ENCODE measurements at places on chromosomes 7 and 10. TPM values are rescaled to one million over a fixed set of nuclear protein-coding genes. Genes with fewer than 3 reads are reported as not detected.

- no peaks in the 10 kb centered on the region for H3K4me1 ChIP-seq
- H3K4me3 ChIP-seq = no peak overlapping the region
- no peaks in the 10 kb centered on the region for H3K36me3 ChIP-seq
- no peak for DNase-seq
Observed at GRCh38 chr7:111681242-111681641, 119.0 kb upstream of the IMMP2L start.

GRCh38 chr7:44654255-44654796 is 47.9 kb downstream of the OGDH start:
- peaks cover 84% of the 10 kb centered on the region for H3K36me3 ChIP-seq
- peaks cover 40% of the 10 kb centered on the region for H3K4me1 ChIP-seq
- H3K4me3 ChIP-seq = no peak overlapping the region
- H3K27ac ChIP-seq = peak overlapping the region; percentile 81
- no peaks in the 10 kb centered on the region for H3K27me3 ChIP-seq
- DNase-seq = peak; percentile 55

DNA sequence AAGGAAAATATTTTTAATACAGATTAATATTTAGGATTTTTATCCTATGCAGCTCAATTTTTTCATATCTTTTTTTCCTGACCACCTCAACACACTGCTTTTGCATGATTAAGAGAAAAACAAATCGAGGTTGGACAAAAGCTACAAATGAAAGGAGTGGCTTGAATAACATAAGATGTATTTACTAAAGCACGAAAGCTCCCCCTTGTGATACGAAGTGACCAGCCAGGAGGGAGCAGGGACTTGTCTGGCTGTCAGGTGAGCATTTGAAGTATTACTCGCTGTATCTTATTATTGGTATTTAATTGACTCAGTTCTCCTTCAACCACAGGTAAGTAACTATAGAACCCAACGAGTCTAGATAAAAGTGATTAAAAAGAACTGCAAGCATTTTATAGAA is 265.2 kb upstream of the PHF14 start:
- H3K36me3 ChIP-seq = no peaks in the 10 kb centered on the region
- no peaks in the 10 kb centered on the region for H3K27me3 ChIP-seq
- no peaks in the 10 kb centered on the region for H3K4me1 ChIP-seq
- H3K4me3 ChIP-seq = no peak overlapping the region
- DNase-seq = no peak

- H3K27me3 ChIP-seq = no peaks in the 10 kb centered on the region
- H3K4me3 ChIP-seq = no peak overlapping the region
- H3K36me3 ChIP-seq = no peaks in the 10 kb centered on the region
- no peak for DNase-seq
Observed at GRCh38 chr10:107418085-107418806, 253.7 kb upstream of the SORCS1 start.

DNA sequence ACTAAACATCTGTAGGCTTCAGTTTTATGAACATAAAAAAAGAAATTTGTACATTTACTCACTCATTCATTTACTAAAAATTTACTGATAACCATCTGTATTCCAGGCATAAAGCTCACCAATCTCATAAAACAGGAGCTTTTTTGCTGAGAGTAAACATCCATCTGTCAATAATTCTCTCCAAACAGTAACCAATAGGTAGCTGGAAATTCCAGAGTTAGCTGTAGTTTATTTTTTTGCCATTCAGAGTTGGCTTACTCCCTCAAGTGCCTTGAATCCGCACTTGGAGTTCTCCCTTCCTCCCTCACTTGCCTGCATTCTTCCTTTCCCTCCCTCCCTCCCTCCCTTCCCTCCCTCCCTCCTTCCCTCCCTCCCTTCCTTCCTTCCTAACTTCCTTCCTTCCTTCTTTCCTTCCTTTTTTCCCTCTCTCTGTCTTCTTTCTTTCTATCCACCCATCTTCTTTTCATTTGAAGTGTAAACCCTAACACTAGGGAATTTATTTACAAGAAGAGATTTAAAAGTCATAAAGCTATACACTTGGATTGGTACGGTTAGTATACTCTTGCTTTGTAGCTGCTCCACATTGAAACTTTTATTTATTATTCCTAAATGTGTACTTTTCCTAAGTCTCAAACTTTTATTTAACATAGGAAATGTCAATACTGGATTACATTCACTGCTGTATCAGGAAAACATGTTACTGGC is 44.6 kb upstream of the BICC1 start:
- no peaks in the 10 kb centered on the region for H3K27me3 ChIP-seq
- no peaks in the 10 kb centered on the region for H3K36me3 ChIP-seq
- no peak overlapping the region for H3K27ac ChIP-seq

- H3K36me3 ChIP-seq = no peaks in the 10 kb centered on the region
- DNase-seq = no peak
- H3K4me1 ChIP-seq = peaks cover 21% of the 10 kb centered on the region
- no peak overlapping the region for H3K4me3 ChIP-seq
- H3K27ac ChIP-seq = no peak overlapping the region
Observed at GRCh38 chr10:34187201-34187600, 627.9 kb downstream of the PARD3 start.

DNA sequence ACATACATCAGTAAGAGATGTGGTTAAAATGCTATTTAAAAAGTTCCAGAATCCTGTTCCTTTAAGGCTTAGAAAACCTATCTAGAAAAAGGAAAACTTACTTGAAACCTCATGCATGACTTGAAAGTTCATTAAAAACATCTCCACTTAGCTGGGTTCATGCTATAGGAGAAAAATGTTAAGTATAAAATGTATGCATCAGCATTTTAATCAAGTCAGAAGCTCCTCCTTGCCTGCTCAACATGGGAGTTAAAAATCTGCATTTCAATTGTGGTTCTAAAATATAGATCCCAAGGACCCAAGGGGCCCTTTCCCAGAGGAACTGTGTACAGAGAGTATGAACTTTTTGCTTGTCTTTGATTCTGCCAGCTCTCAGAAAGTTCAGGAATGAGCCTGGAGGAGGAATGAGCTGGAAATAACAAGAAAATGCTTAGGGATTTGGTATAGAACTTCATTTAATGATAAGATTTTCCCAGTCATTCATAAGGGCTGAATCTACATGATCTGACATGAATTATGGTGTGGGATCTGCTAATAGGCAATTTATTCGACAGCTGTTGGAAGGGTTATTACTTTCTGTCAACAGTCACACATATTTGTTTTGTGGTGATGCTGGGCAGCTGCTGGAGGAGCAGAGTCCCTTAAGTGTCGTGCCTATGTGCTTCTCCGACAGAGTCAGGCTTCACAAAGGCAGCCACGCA is 85.6 kb upstream of the MTPN start:
- no peak for DNase-seq
- no peak overlapping the region for H3K4me3 ChIP-seq
- no peaks in the 10 kb centered on the region for H3K36me3 ChIP-seq

- no peak overlapping the region for H3K27ac ChIP-seq
- no peak overlapping the region for H3K4me3 ChIP-seq
- H3K36me3 ChIP-seq = peaks cover 74% of the 10 kb centered on the region
- no peaks in the 10 kb centered on the region for H3K27me3 ChIP-seq
- no peaks in the 10 kb centered on the region for H3K4me1 ChIP-seq
- no peak for DNase-seq
Observed at GRCh38 chr10:119112056-119112455, 8.1 kb downstream of the DENND10 start.

GRCh38 chr10:100122780-100123179 is 41.1 kb upstream of the CPN1 start:
- no peaks in the 10 kb centered on the region for H3K36me3 ChIP-seq
- no peaks in the 10 kb centered on the region for H3K4me1 ChIP-seq
- no peak for DNase-seq
- peaks cover 38% of the 10 kb centered on the region for H3K27me3 ChIP-seq

GRCh38 chr7:131602994-131603372 is 46.6 kb upstream of the PODXL start:
- peaks cover 45% of the 10 kb centered on the region for H3K4me1 ChIP-seq
- no peak for DNase-seq
- H3K27me3 ChIP-seq = no peaks in the 10 kb centered on the region
- no peaks in the 10 kb centered on the region for H3K36me3 ChIP-seq
- H3K4me3 ChIP-seq = no peak overlapping the region

- H3K4me1 ChIP-seq = no peaks in the 10 kb centered on the region
- no peaks in the 10 kb centered on the region for H3K27me3 ChIP-seq
Observed at GRCh38 chr10:58579011-58579655, 66.5 kb downstream of the BICC1 start.

DNA sequence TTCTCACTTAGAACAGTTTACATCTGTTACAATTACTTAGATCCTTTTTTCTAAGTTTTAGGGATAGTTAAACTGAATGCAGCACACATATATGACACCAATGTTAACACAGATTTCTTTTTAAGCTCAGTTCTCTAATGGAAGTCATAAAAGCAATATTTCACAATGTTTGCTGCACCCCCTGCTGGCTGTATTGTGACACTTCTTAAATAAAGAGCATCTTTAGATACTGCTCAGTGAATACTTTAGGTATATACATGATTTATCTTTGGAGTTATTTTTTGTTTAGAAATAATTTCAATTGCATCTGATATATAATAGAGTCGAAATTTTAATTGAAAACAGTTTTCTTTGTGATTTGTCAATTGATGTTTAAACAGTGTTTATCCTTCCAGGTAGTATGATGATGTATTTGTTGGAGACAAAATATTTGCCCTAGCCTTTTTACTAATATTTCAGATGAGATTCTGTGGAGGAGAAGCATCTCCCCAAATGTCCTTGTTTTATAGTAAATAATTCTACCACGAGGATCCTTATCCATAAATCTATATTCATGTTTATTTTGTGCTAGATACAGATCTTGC is 174.4 kb downstream of the ST7 start:
- H3K27ac ChIP-seq = no peak overlapping the region
- H3K27me3 ChIP-seq = no peaks in the 10 kb centered on the region
- peaks cover 43% of the 10 kb centered on the region for H3K4me1 ChIP-seq
- no peak overlapping the region for H3K4me3 ChIP-seq
- peak; percentile 21 for DNase-seq

DNA sequence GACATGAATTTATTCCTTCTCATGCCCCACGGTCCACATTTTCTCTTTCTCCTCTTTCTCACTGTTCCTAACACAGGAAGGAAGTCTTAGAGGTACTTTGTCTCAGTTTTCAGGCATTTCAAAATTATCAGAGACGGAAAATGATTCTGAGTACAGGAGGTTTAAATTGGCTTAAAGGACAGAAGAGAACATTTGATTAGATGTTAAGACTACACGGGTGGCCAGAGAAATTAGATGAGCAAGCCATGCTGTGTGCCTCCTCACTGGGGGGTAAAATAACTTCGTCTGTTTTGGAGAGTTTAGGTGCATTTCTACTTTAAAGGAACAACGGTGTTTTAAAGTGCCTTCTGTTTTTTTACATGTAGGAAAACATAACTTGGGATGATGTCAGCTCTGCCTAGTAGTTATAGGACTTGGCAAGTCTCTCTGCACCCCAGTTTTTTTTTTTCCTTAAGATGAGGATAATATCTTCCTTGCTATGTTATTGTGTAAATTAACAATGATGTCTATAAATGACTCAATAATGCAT is 66.9 kb downstream of the MCMBP start:
- H3K36me3 ChIP-seq = peaks cover 11% of the 10 kb centered on the region
- H3K27me3 ChIP-seq = no peaks in the 10 kb centered on the region
- H3K27ac ChIP-seq = no peak overlapping the region
- no peak overlapping the region for H3K4me3 ChIP-seq
- DNase-seq = no peak

GRCh38 chr7:26096136-26096535 is 55.9 kb upstream of the NFE2L3 start:
- H3K4me1 ChIP-seq = no peaks in the 10 kb centered on the region
- no peaks in the 10 kb centered on the region for H3K36me3 ChIP-seq
- peaks cover 3% of the 10 kb centered on the region for H3K27me3 ChIP-seq
- no peak for DNase-seq
- H3K4me3 ChIP-seq = no peak overlapping the region

GRCh38 chr7:116180302-116180701 is 30.0 kb upstream of the TES start:
- H3K4me3 ChIP-seq = no peak overlapping the region
- H3K27me3 ChIP-seq = no peaks in the 10 kb centered on the region
- no peak overlapping the region for H3K27ac ChIP-seq
- no peak for DNase-seq

GRCh38 chr10:6108631-6109443 is 20.0 kb downstream of the RBM17 start:
- peaks cover 47% of the 10 kb centered on the region for H3K4me1 ChIP-seq
- H3K27ac ChIP-seq = no peak overlapping the region
- peaks cover 87% of the 10 kb centered on the region for H3K36me3 ChIP-seq
- no peak for DNase-seq
- no peaks in the 10 kb centered on the region for H3K27me3 ChIP-seq
- no peak overlapping the region for H3K4me3 ChIP-seq

DNA sequence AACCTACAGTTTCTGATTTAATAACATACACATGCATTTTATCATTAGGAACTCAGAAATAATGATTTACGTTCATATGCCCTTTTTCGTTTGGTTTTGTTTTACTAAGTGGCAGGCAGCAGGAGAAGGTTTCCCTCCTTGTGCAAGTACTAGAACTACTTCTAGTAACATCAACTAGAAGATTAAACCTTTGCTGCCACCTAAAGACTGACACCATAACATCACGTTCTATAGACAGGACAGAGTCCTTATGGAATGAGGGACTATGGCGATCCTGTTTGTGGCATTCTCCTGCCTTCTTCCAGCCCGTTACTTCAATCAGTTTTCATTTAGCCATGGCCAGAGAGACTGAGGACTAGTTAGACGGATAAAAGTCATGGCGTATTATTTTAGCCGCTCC is 53.2 kb downstream of the GAD2 start:
- DNase-seq = no peak
- H3K36me3 ChIP-seq = no peaks in the 10 kb centered on the region
- H3K4me1 ChIP-seq = no peaks in the 10 kb centered on the region
- no peak overlapping the region for H3K27ac ChIP-seq

GRCh38 chr10:78523453-78523852 is 489.8 kb downstream of the RPS24 start:
- no peaks in the 10 kb centered on the region for H3K36me3 ChIP-seq
- DNase-seq = no peak
- H3K4me3 ChIP-seq = no peak overlapping the region
- no peak overlapping the region for H3K27ac ChIP-seq

DNA sequence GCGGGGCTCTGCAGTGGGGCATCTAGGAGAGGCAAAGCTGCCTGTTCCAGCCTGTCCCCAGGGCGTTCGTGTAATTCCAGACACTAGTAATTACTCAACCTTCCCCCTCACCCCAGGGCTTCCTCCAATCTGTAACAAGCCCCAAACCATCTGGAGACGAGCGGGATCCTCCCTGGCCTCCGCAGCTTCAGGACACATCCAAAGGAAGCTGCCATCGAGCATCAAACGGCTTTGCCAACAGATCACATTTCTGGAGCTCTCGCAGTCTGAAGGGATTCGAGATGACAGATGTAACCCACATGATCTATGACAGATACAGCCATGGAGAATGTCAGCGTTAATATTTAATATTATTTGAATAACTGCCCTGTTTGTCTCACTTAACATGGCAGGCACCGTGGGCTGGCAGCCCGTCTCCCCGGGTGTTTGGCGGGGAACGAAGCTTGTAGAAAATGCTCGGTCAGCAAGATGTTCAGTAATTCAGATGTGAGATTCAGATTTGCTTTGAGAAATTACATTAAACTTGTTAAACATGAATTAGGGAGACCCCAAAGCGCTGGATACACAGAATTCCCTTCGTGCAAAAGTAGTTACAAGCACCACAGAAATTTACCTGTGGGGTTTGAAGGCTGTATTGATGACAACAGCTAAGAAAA is 108.5 kb upstream of the C7orf33 start:
- H3K36me3 ChIP-seq = no peaks in the 10 kb centered on the region
- H3K27me3 ChIP-seq = peaks cover 25% of the 10 kb centered on the region

GRCh38 chr7:116231949-116232348 is 21.6 kb downstream of the TES start:
- H3K36me3 ChIP-seq = peaks cover 3% of the 10 kb centered on the region
- no peak for DNase-seq
- H3K4me3 ChIP-seq = no peak overlapping the region
- H3K27me3 ChIP-seq = no peaks in the 10 kb centered on the region

The PARD3 gene
- total RNA-seq = 29.6 TPM

The POR gene
- total RNA-seq = 72.9 TPM

The CCDC146 gene
- total RNA-seq = 4.7 TPM

The EN2 gene
- total RNA-seq = 0.11 TPM

The CHRM2 gene
- 76.2 TPM for total RNA-seq

The PTN gene
- 11.2 TPM for total RNA-seq
